Activated effector memory CD4-positive, alpha-beta T cell treated with Interleukin-2 at 50 U/mL for 16 hours (primary cell): ENCODE measurements at places on chromosomes 1 and 21.

DNA sequence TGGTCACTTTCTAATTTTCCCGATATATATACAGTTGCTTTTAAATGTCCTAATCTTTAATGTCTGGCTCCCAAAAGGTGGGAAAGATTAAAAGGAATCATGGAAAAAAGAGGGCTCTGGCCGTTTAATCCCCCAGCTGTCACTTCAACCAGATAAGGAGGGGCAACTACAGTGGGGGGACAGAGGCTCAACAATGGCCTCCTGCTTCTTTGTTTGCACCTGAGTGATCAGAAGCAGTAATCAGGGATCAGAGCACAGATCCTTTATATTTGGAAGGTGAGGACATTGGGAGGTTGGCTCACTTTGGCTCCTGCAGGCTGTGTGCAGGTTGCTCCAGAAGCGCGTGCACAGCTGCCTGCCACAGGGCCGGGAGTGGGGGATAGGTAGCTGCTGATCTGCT lies 212.8 kb downstream of the FMN2 start:
- no peak for DNase-seq

DNA sequence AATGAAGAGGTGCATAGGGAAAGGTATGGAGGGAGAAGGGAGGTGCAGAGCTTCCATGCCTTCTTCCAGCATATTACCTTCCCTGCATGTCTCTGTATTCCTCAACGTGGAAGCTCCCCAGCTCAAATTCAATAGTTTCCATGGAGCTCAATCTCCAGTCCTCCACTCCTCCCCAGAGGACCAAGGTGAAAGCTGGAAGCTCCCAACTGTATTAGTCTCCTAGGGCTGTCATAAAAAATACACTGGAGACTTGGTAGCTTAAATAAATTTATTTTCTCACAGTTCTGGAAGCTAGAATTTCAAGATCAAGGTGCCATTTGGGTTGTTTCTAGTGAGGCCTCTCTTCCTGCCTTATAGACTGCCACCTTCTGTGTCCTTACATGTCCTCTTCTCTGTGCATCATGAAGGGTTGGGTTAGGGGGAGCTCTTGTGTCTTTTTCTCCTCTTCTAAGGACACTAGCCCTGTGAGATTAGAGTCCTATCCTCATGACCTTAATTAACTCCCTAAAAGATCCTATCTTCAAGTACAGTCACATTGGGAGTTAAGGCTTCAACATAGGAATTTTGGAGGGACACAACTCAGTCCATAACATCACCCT lies 21.9 kb upstream of the RABGGTB start:
- DNase-seq: no peak

DNA sequence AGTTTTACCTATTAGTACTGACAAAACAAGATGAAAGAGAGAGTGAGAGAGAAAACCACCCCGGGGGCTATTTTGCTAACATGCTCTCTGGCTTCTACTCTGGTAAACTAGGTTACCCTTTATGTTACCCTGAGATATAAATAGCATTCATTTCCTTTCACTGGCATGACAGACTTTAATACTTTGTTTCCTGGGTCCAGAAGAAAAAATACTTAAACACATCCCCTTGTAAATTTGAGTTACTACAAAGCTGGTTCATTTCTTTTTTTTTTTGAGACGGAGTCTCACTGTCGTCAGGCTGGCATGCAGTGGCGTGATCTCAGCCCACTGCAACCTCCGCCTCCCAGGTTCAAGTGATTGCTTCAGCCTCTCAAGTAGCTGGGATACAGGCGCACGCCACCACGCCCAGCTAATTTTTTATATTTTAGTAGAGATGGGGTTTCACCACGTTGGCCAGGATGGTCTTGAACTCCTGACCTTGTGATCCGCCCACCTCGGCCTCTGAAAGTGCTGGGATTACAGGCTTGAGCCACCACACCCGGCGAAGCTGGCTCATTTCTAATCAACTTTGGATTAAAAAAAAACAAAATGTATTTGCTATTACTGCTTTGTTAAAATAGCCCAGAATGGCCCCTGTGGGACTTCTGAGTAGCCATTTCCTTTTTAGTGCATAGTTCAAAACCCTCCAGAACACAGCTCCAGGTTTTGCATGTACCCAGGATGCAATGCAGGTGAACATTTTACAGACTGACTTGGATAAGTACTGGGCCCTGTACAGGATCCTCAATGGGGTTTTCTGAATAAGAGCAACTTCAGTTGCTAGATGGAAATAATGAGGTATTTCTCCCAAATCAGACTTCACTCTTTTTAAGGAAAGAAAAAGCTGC lies 20.6 kb downstream of the INPP5B start:
- DNase-seq: no peak

DNA sequence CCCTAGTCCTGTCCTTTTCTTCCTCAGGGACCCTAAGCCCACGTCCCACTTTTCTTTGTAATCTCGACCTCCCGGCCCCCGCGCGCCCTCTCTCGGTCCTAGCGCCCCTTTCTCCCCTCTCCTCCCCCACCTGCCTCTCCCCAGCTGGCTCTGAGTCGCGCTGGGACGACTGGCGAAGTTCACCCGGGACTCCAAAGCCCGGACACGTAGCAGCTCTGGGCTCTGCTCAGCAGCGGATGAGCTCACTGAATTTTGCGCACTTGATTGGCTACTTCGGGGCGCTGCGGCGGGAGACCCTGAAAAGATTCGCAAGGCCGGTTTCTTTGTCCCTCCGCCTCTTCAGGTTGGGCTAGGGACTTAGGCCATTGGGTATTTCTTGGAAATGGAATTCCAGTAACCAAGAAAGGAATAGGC lies 16.3 kb upstream of the ACKR1 start:
- no peak for DNase-seq

GRCh38 chr1:152141971-152142584 lies 16.9 kb downstream of the RPTN start:
- DNase-seq: no peak

GRCh38 chr1:37718901-37719571 lies 26.7 kb downstream of the CDCA8 start:
- DNase-seq: no peak

DNA sequence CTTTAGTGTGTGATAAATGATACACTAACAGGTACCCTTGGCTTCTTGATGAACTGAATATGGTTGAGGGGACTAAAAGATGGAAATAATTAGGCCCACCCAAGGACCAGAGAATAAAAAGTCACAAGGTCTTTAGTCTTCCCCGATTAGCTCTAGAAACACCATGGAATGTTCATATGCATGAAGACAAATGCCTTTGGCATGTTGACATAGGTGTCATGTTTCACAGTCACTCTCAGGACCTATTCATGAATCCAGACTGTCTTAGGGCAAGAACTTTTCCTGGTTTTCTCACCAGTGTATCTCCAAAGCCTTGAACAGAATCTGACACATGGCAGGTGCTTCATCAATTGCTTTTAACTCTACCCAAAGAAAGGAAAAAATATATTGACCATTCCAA lies 412.8 kb downstream of the AJAP1 start:
- no peak for DNase-seq

- DNase-seq: peak; percentile 37
These were observed 70.4 kb upstream of the TARDBP start for GRCh38 chr1:10941891-10942541.

DNA sequence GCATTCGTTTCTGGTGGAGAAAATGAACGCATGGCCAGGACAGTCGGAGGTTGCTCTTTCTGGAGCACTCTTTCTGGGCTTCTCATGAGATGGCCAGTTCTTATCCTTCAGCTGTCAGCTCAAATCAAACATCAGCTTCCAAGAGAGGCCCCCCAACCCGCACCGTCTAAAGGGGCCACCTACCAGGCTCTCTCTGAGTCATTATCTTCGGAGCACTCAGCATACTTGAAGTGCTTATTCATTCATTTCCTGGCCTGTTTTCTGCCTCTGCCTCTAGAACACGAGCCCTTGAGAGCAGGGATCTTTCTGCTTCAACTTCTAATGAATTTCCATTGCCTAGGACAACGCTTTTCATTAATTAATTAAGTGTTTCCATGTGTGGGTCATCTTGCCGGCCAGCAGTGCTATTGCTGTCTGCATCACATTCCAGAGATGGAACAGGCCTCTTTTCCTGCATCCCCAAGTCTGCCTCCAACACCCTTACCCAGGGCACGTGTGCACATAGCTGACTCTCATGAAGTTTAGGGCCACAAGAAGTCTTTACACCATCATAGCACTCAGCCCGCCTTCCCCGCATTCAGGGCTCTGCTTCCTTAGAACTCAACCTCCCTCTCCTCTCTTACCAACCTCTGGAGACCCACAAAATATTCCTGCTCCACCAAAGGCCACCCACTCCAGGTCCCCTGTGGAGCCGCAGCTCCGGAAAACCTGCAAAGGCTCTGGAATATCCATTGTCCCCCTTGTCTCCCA lies 52.1 kb upstream of the LAPTM5 start:
- no peak for DNase-seq

DNA sequence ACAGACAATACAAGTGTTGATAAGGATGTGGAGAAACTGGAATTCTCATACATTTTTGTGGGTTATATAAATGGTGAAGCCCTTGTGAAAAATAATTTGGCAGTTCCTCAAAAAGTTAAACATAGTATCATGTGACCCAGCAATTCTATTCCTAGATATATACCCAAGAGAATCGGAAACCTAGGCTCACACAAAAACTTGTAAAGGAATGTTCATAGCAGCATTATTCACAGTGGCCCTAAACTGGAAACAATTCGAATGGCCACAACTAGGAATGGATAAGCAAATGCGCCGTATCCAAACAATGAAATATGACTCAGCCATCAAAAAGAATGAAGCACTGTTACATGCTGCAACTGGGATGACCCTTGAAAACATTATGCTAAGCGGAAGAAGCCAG lies 3.9 kb upstream of the CD247 start:
- no peak for DNase-seq

DNA sequence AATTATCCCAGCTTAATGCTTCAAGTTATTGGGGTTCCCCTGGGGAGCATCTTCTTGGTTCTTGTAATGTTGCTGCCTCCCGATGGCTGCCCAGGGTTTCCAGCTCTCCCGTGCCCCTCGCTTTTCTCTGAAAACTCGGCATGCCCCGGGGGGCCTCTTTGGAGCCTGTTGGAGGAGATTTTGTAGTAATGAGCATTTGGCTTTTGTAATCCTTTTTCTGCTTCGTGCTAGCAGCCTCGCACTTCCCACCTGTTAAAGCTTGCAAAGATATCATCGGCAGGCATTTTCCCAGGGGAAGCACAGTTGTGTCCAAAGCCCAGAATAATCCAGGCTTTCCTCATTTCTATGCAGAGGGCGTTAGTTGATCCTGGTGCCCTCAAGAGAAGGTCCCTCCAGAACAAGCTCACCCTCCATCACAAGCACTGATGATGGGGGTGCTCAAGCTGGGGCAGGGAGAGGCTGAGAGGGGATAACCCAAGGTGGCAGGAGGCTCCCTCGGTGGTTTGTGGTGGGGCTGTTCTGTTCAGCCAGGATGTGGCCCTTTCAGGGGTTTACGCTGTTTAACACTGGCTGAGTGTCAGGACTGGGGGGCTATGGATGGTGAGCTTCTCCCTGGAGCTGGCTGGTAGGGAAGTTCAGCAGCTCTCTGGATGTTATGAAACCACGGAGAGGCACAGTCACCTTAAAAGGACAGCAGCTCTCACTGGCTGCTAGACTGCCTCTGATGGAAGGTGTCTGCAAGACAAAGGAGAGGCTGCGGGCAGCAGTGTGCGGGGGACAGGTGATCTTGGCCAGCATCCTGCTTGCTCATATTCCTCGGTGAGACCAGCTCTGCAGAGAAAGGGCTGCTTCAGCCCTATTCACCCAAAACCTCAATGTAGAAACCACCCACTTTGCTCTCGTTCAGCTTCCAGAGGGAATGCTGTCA lies 477.1 kb upstream of the VAMP3 start:
- no peak for DNase-seq

DNA sequence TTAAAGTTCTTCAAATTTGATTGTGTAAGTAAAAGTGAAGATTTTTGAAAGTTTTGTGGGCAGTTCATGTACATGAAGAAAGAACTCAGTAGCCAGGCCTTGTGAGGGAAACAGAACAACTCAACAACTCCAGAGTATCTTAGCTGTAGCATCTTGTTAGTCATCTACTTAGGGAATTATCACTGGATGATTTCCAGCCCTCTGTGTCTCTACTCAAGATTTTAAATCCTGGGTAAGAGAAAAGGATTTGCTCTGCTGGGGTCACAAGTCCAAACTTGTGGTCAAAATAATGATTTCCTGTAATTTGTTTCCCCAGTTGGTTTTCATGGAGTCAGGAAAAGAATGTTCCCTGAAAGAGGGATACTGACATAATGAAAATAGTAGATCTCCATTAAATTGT lies 8.2 kb downstream of the OR10T2 start:
- no peak for DNase-seq

DNA sequence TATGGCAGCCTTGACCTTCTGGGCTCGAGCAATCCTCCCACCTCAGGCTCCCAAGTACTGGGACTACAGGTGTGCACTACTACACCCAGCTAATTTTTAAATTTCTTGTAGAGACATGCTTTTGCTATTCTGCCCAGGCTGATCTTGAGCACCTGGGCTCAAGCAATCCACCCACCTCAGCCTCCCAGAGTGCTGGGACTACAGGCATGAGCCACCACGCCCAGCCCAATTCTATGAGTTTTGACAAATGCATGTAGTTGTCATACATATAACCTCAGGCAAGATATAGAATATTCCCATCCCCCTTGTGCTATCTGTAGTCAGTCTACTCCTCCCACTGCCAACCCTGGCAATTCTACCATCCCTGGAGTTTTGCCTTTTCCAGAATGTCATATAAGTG lies 38.7 kb upstream of the TTC22 start:
- no peak for DNase-seq

GRCh38 chr1:119470958-119471357 lies 36.1 kb upstream of the HSD3B1 start:
- no peak for DNase-seq

DNA sequence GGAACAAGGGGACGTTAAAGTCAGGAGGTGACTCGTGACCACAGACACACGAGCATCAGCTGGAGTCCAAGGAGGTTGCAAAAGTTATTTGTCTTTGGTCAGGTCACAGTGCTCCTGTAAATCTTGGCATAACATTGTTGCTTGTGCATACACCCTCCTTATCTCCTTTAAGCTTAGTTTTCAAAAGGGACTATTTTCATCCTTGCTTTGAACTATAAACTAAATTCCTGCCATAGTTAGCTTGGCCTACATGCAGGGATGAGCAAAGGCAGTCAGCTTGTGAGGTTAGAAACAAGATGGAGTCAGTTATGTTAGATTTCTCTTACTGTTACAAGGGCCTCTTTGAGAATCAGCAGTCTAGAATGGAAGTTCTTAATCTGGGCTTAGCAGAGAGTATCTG lies 28.0 kb upstream of the FASLG start:
- DNase-seq: no peak

DNA sequence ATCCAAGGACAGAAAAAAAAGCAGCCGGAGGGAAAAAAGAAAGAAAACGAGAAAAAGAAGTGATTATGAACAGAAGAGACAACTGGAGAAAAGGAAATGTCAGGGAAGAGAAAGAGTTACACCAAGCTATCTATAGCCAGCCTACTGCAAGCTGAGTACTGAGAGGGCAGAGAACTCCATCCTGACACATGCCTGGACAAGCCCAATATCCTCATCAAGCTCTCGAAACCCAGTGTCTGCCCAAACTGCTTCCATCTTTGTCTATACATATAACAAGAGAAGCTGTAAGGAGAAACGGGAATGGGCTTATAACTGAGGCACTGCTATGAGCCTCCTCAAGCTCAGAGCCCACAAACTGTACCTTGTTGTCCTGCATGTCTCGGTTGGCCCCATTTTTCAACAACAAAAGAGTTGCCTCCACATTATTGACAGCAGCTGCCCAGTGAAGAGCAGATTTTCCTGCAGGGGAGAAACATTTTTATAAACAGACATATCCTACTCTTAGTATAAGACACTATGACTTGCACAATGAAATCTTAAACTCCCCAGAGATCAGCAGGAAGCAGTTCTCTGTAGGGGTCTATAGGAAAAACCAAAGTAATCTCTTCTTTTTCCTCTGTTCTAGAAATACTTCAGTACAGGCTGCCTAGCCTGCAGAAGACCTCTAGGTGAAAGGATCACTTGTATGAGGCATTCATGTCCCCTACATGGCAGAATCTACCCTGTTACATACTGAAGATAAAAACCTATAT lies 21.2 kb upstream of the ADAM30 start:
- no peak for DNase-seq
